ENCODE measurements at places on chromosomes 5 and 9.
A peak's percentile ranks its signal among the peaks of the same experiment; 100 is the strongest.

GRCh38 chr5:140868721-140869554 lies at the start of gene PCDHA11:
PCDHA11 (plus strand) TSS chr5:140868957; CDS start chr5:140869104, 147 bp downstream.
- DNase-seq, result no peak

- DNase-seq, result no peak
These were observed 221.6 kb downstream of the NR2F1-AS1 start for GRCh38 chr5:93359296-93359959.

GRCh38 chr5:163677092-163677491 lies 171.7 kb downstream of the MAT2B start:
- no peak for DNase-seq

DNA sequence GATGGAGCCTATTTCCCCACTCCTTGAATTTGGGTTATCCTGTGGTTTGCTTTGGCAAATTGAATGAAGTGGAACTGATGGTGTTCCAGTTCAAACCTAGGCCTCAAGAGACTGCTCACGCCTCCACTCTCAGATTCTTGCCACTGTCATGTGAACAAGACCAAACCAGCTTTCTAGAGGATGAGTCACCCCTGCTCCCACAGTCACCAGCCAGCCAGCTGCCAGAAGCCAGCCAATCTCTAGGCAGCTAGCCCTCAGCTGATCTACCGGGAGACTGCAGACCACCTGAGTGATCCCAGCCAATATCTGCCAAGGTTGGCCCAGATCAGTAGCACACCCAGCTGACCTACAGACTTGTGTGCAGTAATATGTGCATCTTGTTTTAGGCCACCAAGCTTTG lies 300.6 kb downstream of the TMEM38B start:
- DNase-seq, result no peak

DNA sequence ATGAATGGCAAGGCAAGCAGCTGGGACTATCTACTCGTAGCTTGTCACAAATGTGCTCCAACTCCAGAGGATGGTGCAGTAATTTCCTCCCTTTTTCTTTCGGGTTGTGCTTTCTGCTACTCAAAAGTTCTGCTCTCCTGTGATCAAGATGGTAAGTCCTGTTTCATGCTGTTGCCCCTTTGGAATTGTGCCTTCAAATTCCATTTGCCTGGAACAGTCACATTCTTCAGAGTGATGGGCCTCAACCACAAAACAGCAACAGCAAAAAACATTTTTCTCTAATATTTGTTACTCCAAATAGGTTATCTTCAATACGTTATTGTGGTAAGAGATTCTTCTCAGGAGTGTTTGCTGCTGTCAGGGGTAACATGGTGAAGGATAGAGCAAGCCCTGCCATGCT lies 209.3 kb downstream of the PALM2AKAP2 start:
- DNase-seq, result no peak

- peak; percentile 33 for DNase-seq
These were observed 24.8 kb upstream of the HNRNPA0 start for GRCh38 chr5:137778772-137779564.

DNA sequence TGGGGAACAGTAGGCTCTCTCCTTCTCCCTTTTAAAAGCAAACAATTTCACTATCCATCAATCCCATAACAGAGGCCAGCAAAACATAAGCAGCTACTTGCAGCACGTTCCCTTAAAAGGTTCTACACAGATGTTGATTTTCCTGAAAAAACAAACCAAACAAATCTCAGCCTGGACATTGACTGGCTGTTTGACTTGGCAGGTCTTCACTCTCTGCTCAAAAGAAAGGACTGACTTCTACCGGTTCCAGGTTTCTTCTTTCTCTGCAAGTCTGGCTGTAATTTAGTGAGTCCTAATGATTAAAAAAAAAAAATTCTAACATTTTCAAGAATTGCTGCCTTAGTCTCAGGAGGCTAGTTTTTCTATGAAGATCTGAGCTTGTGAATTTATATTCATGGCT lies 203.1 kb upstream of the EFNA5 start:
- DNase-seq, result no peak

DNA sequence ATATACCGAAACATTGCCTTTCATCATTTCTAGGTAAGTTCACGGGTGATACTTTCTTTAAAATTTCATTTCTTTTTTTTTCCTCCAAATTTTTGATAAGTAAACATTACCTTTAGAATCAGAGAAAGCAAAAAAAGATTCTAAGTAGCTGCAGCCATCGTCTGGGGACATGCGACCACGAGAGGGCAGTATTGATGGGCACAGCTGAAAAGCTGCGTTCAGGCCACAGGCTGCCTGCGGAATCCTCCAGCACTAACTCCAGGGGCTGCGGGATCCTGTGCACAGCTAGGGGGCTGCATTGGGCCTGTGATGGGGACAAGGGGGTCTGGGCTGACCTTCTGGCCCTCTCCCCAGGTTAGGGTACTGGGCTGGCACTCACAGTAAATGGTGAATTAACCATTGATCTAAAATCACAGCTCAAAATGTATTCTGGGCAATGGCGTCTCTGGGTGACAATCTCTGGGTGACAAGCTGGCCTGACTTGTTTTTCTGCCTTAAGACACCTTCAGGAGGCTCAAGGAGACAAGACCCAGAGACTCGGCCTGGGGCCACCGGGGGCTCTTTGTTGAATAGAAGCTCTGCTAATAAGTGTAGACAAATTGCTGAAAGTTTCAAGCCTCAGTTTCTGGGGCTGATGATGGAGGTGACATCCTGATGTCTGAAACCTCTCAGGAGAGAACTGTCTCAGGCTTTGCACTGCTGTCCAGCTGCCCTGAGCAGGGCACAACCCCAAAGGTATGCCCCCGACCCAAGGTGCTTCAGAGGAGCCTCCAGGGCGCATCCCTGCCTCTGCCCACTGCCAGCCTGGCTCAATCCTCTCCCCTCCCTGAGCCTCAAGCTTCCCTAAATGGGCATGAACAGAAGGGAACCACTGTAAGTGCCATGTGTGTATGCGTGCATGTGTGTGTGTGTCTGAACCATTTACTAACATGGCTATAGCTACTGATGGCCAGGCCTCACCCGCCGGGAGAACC lies 44.3 kb upstream of the SARDH start:
- peak; percentile 56 for DNase-seq

- DNase-seq, result no peak
These were observed 258.4 kb downstream of the ELAVL2 start for GRCh38 chr9:23567516-23568165.
